Left hindlimb (tissue), 1 donor: ENCODE measurements at places on chromosomes 13 and 19.
A peak's percentile ranks its signal among the peaks of the same experiment; 100 is the strongest.

GRCh38 chr19:53461866-53462265 is 5.7 kb upstream of the ZNF813 start:
- DNase-seq: no peak

DNA sequence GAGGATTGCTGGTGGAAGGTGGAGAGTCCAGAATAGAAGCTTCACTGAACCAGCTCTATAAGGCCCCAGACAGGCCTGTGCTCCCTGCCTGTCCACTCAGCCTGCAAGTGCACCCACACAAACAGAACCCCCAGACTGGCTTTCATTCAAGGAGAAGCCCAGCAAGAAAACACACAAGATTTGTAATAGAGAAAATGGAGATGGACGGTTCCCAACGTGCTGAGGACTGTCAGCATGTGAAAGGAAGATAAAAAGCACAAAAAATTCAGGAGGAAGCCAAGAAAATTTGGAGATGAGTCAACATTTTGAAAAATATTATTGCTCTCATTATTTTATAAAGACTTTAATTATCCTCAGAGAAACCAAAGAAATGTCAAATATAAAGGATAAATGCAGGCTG is 218.2 kb upstream of the SLC10A2 start:
- no peak for DNase-seq

DNA sequence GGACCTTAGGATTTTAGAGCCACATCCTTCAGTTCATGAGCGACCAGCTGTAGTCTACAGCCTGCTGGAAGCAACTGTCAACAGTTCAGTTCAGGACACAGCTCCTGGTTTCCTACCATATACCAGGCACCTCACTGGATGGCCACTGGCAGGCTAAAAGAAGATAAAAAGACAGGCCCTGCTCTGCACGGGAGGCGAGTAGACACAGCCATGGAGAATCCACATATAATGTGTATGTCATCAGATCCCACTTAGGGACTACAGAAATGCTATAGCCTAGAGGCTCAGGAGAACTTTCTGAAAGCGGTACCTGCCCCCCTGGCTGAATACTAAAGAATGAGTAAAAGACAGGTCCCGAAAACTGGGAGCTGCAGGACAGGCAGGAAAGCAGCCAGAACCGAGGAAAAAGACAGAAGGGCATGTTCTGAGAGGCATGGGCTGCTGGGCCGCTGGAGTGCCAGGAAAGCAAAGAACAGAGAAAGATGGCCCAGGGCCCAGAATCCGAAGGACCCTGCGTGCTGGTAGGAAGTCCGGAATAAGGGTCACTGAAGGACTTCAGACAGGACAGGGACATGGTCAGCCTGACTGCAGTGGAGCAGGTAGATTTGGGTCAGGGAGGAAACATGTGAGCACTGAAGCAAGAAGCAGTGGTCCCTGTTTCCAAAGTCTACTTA is 23.5 kb downstream of the DZIP1 start:
- DNase-seq: no peak

DNA sequence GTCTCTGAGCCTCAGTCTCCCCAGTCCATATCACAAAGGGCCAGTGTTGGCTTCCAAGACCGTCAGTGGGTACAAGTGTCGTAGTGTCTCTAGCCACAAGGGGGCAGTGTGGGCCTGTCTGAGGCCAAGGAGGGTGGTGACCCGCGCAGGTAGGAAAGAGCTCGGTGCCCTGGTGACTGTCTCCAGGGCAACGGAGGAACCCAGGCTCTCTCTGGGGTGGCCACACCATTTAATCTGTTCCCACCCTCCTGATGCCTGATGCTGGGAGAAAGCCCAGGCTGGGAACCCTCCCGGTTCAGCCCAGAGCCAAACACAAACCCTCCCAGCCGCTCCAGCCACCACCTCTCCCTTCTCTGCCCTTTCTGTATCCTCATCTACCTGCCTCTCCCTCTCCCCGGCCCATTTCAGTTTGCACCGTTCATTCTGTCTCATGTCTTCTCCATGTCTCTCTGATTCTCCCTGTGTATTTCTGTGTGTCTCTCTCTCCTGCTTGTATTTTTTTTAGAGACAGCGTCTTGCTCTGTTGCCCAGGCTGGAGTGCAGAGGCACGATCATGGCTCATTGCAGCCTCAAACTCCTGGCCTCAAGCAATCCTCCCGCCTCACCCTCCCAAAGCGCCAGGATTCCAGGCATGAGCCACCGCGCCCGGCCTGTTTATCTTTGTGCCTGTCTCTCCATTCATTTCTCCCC is 17.5 kb upstream of the MEIS3 start:
- no peak for DNase-seq

- peak; percentile 97 for DNase-seq
Observed at GRCh38 chr19:20661150-20661819, at the start of gene ZNF626. TSS of gene ZNF626 (minus strand) at chr19:20661571. CDS start at chr19:20661446, 125 bp downstream.

- peak; percentile 53 for DNase-seq
Observed at GRCh38 chr19:23071147-23071511, 45.7 kb upstream of the ZNF730 start.

DNA sequence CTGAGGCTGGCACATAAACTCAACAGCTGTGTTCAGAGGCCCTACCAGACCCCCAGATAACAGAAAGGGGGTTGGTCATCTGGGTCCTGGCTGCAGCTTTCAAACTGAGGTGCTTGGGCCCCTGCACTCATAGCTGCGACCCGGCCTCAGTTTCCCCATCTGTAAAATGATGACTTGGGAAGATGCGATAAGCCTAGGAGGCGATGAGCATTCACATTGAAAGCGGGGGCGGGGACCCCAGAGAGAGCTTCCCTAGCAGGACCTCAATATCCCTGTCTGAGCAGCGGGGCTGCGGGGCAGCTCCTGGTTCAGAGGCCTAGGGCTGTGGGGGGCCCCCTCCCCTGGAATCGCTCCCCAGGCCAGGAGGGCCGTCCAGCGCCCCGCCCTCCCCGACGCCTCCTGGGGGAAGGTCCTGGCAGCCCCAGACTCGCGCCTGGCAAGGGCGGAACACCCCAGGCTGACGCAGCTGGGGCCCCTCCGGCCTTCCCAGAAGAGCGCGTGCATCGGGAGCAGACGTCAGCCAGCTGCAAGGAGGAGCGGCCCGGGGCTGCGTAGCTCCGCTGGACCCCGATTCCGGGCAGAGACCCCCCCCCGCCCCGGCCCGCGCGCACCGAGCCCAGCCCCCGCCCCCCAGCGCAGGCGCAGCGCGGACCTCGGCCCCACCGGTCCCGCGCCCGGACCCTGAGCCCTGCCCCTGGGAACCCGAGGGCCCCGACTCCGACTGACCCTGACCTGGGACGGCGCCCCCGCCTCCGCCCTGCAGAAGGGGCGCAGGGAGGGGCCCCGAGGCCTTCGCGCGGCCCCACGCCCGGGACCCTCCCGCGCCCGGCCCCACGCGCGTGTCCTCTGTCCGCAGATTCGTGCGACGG is 3.5 kb downstream of the FSTL3 start:
- DNase-seq: peak; percentile 89

GRCh38 chr19:40228863-40229262 is 2.4 kb upstream of the CCNP start:
- DNase-seq: no peak

GRCh38 chr19:53511933-53512374 is 26.0 kb upstream of the ZNF331 start:
- peak; percentile 46 for DNase-seq

DNA sequence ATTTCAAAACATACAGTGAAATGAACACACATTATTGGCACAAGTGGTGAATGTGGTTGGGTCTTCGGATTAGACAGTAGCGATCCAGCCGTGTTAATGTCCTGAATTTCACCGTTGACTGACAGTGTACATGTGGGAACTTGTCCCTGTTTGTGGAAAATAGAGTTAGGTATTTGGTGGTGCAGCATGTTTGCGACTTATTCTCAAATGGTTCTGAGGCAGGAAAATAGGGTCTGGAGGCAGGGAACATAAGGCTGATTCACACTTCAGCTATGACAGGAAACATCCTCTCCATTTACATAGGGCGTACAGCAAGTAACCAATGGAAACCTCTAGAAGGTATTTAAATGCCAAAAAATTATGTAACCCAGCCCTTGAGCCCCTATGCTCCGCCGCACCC is 4.2 kb downstream of the LGALS7B start:
- DNase-seq: no peak

- no peak for DNase-seq
Observed at GRCh38 chr13:22243469-22244163, 572.7 kb downstream of the FGF9 start.

GRCh38 chr13:111946214-111946613 is 120.7 kb upstream of the SOX1 start:
- no peak for DNase-seq

- no peak for DNase-seq
Observed at GRCh38 chr13:40537146-40537895, 129.1 kb downstream of the FOXO1 start.

GRCh38 chr19:3931041-3931440 is 1.8 kb upstream of the NMRK2 start:
- DNase-seq: no peak
